Fibroblast of gingiva (primary cell): ENCODE measurements at places on chromosomes 7 and 10.

DNA sequence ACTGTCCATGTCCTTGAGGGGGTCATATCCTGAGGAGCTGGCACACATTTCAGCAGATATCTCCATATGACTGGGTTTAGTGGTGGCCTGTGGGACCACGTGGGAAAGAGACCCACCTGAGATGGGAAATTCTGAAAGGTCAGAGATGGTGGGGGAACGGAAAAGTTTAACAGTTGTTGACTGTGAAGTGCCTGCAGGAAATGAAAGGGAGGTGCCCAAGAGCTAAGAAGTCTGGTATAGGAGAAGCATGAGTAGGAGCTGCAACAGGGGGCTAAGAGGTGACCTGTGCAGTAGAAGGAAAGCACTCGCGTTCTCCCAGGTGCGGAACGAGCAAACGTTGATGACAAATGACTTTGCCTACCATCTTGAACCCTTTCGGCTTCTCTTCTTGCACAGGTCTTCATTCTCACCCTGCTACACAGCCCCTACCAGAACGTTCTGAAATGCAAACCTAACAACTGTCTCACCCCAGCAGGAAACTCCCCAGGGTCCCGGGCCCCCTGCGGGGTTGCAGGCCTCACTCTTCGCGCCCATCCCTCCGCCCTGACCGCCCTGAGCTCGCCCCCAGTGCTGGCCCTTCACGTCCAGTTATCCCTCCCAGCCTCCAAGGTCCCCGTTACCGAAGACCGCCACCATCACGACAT is 9.8 kb upstream of the FXYD4 start:
- DNase-seq: no peak

DNA sequence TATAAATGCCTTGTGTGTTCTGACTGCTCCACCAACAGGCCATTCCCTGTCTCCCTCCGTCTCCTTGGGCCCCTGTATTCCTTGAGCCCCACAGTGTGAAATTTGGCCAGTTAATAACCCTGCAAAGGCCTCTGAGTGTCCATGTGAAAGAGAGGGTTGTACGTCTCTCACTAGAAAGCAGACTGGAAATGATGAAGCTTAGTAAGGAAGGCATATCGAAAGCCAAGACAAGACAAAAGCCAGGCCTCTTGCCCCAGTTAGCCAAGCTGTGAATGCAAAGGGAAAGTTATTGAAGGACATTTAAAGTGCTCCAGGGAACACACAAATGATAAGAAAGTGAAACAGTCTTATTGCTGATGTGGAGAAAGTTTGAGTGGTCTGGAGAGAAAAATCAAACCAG is 680.2 kb downstream of the SDK1 start:
- no peak for DNase-seq

- DNase-seq: no peak
Observed at GRCh38 chr10:46217752-46218453, 68.9 kb upstream of the ANTXRL start.

- DNase-seq: no peak
Observed at GRCh38 chr7:55657654-55658053, 85.4 kb upstream of the VOPP1 start.

DNA sequence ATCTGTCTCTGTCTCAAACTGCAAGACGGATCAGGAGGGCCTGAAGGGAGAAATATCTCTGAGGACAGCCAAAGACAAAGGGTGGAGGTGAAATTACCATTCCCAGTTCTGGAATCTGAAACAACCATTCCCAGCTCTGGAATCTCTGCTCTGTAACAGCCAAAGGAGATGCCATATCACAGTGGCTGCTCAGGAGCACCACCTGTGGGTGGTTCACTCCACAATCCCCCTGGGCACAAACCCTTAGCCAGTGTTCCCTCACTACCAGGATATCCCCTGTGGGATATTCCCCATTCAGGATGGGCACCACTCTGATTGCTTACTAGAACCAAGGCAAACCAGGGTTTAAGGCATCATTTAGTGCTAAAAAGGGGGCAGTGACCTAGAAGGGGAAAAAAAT is 199.0 kb downstream of the HTR7 start:
- no peak for DNase-seq

DNA sequence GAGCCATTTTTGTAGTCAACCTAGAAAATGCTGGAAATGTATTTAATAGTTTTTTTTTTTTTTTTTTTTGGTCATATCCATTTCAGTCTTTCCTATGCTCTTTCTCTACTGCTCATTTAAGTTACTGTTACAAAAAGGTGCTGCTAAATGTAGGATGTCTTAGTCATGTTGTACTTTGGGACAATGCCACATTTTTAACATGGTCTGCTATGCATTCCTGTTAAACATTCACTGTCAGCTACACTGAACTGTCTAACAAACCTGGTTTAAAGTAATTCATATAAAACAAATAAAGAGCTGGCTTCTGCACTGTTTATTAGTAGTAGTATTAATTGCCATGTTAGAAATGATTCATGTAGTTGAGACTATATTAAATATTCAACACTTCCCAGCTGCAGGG is 108.6 kb downstream of the NSUN6 start:
- peak; percentile 31 for DNase-seq

- peak; percentile 56 for DNase-seq
Observed at GRCh38 chr10:74432841-74433594, 282.0 kb downstream of the ADK start.

GRCh38 chr7:3725155-3726059 is 424.4 kb downstream of the SDK1 start:
- DNase-seq: no peak

DNA sequence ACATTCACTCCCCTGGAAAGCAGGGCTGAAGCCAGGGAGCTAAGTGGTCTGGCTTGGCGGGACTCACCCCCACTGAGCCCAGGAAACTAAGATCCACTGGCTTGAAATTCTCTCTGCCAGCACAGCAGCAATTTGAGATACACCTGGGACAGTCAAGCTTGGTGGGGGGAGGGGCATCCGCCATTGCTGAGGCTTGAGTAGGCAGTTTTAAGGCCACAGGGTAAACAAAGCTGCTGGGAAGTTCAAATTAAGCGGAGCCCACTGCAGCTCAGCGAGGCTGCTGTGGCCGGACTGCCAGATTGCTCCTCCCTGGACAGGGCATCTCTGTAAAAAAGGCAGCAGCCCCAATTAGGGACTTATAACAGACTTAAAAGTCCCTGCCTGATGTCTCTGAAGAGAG is 108.2 kb upstream of the FAM13C start:
- DNase-seq: no peak

GRCh38 chr10:52979295-52979990 is 206.9 kb upstream of the MBL2 start:
- DNase-seq: no peak

DNA sequence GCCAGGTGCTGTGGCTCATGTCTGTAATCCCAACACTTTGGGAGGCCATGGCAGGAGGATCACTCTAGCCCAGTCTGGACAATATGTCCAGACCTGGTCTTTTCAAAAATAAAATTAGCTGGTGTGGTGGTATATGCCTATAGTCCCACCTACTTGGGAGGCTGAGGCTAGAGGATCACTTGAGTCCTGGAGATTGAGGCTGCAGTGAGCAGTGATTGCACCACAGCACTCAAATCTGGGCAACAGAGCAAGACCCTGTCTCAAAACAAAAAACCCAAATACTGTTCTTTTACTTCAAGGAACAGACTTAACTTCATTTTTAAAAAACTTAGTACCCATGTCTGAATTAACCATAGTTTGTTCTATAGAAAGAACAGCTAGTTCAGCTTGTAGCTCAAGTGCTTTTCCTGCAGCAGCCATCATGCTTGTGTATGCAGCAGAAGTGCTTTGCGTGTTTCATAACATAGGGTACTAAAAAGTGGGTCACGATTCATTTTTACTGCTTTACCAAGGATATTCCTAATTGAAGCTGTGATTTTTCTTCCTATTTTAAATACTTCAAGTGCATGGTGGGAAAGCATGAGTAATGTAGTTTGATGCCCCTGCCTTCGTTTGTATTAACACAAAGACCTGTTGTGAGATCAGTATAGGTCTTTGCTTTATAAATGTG is 5.9 kb downstream of the EIF4H start:
- no peak for DNase-seq

DNA sequence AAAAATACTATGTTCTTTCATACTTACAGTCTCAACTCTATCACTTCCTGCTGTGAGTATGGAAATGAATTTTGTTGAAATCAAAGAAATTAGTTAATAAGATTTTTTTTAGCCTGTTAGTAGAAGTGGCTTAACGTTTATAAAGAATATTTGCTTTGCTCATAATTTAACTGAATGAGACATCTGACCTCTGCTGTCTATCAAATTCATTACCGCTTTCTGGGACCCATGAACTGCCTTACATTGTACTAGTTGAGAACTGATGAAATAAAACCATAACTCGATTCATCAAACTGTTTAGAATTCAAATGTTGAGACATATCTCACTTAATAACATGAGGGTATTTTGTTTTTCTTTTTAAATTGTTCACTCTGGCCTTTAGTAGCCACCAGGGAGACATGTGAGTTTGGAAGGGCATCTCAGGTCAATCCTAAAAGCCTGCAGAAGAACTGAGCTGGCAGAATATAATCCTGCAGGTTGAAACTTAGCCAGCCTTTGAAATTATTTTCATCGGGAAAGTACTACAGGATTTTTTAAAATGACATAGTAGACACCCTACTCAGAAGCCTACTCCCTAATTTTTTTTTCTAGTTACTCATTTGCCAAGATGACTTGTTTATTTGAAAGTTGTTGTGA is 78.7 kb downstream of the KIAA1217 start:
- no peak for DNase-seq

DNA sequence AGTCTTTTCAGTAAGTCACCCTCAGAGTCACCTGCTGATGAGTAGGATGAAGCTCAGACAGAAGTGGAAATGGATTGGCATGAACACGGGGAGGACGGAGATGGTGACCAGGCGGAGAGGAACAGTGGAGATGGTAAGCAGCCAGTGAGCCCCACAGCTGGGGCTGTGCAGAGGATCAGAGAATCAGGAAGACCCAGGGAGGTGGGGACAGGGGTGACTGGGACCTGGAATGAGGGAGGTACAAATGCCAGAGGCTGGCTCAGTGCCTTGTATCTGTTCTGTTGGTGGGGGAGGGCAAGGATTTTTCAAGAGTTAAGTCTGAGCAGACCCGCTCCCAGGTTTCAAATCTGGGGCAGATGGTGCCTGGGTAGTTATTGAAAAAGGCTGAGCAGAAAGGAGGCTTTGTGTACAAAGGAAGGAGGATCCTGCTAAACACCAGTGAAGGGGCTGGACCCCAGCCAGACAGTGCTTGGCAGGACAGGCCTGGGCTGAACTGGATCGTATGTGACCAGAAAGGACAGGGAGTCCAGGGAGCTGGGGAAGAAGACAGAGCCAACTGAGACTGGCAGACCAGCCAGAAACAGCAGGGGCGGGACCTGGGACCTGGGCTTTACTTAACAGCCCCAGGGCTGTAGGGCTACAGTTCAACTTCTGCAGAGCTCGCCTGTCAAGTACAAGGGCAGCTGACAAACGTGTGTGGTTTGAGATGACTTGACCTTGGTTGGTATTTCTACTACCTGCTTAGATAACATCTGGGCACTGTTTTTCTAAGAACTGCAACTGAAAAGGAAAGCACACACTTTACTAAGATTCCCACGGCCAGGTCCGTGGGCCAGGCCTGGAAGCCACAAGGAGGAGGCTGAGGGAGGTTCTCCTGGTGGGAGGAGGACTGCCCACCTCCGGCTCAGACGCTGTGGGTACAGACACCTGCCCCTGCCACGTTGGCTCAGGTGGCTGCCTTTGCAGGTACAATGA is 13.2 kb upstream of the FRMPD2 start:
- no peak for DNase-seq

GRCh38 chr7:14294637-14295036 is 305.2 kb upstream of the ETV1 start:
- no peak for DNase-seq

DNA sequence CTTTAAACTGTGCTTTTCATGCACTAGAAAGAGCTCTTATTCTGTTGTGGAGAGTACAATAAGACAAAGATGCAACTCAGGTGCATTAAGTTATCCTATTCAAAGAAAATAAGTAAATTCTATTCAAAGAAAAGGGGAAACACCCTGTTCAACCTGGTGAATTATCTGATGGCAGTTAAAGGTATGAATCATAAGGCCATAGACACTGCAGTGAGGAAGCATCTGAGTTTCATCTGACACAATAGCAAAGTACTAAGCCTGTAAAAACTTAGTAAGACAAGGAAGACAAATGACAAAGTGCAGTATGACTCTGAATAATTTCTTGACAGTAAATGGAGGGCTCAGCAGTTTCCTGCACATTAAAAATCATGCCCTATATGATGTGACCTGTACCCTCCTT is 91.0 kb upstream of the LRRTM3 start:
- DNase-seq: no peak

- DNase-seq: no peak
Observed at GRCh38 chr7:76259124-76260093, 43.1 kb upstream of the HSPB1 start.

DNA sequence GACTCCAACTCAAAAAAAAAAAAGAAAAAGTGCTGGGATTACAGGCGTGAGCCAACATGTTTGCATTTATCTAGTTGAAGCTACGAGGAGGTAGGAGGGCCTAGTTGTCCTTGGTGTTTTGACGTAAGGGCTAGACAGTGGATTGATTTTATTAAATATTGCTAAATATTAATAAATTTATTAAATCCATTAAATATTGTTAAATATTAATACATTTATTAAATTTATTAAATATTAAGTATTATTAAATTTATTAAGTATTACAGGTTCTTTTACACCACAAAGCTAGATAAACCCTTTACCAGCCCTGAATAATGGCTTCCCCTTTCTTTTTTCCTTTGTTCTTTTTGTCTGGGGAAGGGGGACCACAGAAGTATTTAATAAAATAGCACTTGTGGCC is 47.5 kb upstream of the TMEM248 start:
- DNase-seq: no peak

- DNase-seq: peak; percentile 49
Observed at GRCh38 chr10:89001729-89002072, 11.1 kb downstream of the FAS start.

GRCh38 chr10:59125666-59126065 is 50.8 kb upstream of the PHYHIPL start:
- no peak for DNase-seq

GRCh38 chr7:88758381-88759229 is 895 bp upstream of the ZNF804B start:
- no peak for DNase-seq

DNA sequence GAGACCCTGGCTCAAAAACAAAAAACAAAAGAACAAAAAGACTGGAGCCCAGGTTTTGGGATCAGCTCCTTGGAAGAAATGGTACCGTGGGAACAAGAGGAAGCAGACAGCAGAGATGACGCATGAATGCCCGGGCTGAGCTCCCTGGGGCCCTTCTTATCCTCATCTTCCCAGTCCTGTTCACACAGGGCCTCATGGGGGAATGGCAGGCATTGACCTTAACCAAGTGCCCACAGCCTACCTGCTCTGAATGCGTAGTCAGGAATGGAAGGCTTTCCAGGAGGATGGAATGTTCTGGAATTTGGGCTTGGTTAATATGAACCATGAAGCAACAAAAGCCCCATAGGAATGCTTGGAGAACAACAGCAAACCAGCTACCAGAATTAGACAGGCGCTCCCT is 154.7 kb downstream of the PRPF18 start:
- DNase-seq: no peak

GRCh38 chr7:87426160-87426559 is 49.3 kb downstream of the ABCB4 start:
- DNase-seq: no peak
